ENCODE measurements at places on chromosomes 2 and 18. TPM values are rescaled to one million over a fixed set of nuclear protein-coding genes. Genes with fewer than 3 reads are reported as not detected.

The PLEKHM3 gene
- total RNA-seq: 24.3 TPM

The C2orf80 gene
- not detected for total RNA-seq

The KLHL14 gene
- 0.59 TPM for total RNA-seq

The PPIL3 gene
- 27.0 TPM for total RNA-seq

The AFF3 gene
- total RNA-seq: 8.2 TPM

The NCK2 gene
- total RNA-seq: 54.3 TPM

The FAHD2A gene
- 19.3 TPM for total RNA-seq

The KCNJ3 gene
- total RNA-seq: 1.6 TPM

The TPGS2 gene
- 98.7 TPM for total RNA-seq

The ZAP70 gene
- 7.3 TPM for total RNA-seq

The XDH gene
- total RNA-seq: 1.3 TPM

The ANO7 gene
- total RNA-seq: not detected

The CCDC68 gene
- total RNA-seq: 9.6 TPM

The TMEM37 gene
- total RNA-seq: 9.4 TPM

The ANKMY1 gene
- 13.0 TPM for total RNA-seq

The MYO5B gene
- 53.1 TPM for total RNA-seq

The KCNJ13 gene
- not detected for total RNA-seq

The TANK gene
- 242 TPM for total RNA-seq

The PARD6G gene
- 13.8 TPM for total RNA-seq

The GALNT3 gene
- total RNA-seq: 2.4 TPM

The PKDCC gene
- 131 TPM for total RNA-seq

The CXCR2 gene
- 0.33 TPM for total RNA-seq

The TMSB10 gene
- total RNA-seq: 1,918 TPM

The ICOS gene
- total RNA-seq: 0.64 TPM

The PREB gene
- 69.4 TPM for total RNA-seq
